ENCODE measurements at places on chromosomes 1 and 21.

- no peak for DNase-seq
Observed at GRCh38 chr21:31159808-31160207, 121.5 kb upstream of the KRTAP19-8 start.

DNA sequence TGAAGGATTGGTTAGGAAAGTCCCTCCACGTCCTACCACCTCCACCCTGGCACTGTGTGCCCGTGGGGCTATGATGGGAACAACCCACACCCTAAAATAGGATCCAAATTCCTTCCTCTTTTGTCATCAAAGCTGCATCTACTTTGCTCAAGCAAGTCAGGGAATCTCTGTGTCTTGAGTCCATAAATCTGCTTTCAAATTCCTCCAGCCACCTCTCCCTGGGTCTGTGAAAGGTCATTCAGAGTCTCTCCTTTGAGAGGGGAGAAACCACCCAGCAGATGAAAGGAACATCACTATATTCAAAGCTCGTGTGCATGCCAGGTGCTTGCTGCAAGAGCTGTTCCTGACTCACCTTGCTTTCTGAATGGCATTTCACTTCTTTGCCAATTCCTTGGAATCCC, 243.6 kb downstream of the TM2D1 start:
- DNase-seq, result no peak

DNA sequence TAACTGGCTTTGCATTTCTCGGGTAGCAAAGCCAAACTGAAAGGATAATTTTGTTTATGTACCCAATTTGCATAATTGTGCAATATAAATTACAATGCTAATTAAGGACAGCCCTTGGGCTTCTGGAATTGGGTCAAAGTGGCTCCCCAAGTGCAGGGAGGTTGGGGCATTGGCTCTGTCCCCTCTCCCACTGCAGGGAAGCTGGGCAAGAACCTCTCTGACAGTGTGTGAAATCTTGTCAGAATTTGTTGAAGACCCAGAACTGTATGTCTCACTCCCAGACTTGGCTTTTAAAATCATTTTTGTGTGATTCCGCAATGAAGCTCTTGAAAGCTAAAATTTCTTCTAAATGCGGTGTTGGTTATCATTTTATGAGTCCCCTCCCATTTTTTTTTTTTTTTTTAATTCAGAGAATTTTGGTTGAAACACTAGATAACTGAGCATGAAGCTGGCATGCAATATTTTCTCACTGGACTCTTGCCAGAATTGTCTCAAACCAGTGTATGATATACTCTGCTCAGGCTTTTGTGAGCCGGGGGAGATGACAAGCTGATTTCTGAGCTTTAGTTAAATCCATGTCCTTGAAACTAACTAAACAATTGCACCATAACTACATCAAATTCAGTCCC, 878.9 kb upstream of the CXADR start:
- DNase-seq, result no peak

GRCh38 chr1:197145446-197146024, 934 bp downstream of the ASPM start:
- no peak for DNase-seq

- no peak for DNase-seq
Observed at GRCh38 chr1:196477262-196477661, 131.0 kb downstream of the KCNT2 start.

DNA sequence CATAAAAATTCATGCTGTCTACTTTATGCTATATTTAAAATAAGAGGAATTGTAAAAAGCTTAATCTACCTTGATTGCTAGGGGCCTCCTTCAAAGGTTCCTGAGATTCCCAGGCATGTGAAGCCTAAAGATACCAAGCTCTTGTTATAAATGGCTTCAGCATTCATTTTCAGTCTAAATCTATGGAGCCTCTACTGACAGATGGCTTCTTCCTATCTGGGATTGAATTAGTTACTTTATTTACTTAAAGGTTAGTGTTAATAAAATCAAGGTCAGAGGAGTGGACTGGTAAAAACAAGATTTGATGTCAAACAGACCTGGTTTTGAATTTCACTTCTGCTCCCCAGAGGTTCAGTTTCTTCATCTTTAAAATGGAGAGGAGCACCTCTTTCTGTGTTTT, 93.7 kb downstream of the TNNI3K start:
- DNase-seq, result no peak

DNA sequence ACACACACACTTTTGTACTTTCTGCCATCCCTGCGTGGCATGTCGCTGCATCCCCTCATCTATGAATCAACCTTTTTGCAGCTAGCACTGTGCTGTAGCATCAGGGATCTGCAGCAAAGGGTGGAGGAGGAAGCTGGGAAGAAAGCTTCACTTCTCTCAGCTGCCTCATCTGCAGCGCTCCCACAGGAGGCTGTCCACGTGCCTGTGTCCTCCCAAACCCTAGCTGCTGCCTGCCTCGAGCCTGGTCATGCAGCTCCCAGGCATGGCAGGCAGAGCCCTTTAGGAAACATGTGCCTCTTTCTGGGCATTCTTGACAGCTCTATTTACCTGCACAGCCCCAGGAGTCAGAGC, 262.1 kb upstream of the SGIP1 start:
- DNase-seq, result no peak

- DNase-seq, result no peak
Observed at GRCh38 chr21:45727390-45727789, 83.9 kb downstream of the PCBP3 start.

DNA sequence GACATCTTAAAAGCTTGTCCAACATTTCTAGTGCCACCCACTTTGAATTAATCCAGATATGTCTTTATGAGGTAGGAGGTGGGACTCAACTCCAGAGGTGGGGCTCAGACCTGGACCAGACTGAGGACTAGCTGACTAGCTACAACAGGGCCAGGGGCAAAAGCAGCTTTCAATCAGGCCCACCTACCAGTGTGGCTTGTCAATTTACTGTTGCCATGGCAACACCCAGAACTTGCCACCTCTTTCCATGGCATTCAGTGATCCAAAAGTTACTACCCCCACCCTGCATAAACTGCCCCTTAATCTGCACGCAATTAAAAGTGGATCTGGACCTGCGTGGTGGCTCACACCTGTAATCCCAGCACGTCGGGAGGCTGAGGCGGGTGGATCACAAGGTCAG, 113.2 kb upstream of the KAZN start:
- no peak for DNase-seq

GRCh38 chr1:55894521-55894920, 679.4 kb upstream of the USP24 start:
- no peak for DNase-seq

- DNase-seq, result no peak
Observed at GRCh38 chr1:56719171-56719570, 74.1 kb downstream of the PRKAA2 start.

Measured in activated CD4-positive, CD25-positive, alpha-beta regulatory T cell treated with anti-CD3 and anti-CD28 coated beads, Interleukin-2, amount 50 U/mL, for 16 hours (primary cell).